NCI-H460 (cell line): ENCODE measurements at places on chromosomes 3 and 15. TPM values are rescaled to one million over a fixed set of nuclear protein-coding genes. Genes with fewer than 3 reads are reported as not detected.

GRCh38 chr3:113953677-113954076 lies 5.9 kb downstream of the ZDHHC23 start:
- no peak for DNase-seq

DNA sequence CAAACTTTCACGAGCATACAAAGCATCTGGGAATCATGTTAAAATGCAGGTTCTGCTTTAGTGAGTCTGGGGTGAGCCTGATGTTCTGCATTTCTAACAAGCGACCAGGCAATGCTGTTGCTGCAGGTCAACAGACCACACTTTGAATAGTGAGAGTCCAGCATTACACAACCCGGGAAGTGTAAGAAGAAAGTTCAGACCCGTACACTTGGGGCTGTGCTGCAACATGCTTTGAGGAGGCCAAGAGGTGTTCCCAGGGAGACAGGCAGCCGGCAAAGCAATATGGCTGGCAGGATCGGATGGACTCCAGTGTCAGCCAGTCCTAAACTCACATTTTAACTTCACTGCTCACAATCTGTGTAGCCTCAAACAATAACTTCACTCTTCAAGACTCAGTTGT lies 134.2 kb downstream of the LIPC start:
- DNase-seq = no peak

DNA sequence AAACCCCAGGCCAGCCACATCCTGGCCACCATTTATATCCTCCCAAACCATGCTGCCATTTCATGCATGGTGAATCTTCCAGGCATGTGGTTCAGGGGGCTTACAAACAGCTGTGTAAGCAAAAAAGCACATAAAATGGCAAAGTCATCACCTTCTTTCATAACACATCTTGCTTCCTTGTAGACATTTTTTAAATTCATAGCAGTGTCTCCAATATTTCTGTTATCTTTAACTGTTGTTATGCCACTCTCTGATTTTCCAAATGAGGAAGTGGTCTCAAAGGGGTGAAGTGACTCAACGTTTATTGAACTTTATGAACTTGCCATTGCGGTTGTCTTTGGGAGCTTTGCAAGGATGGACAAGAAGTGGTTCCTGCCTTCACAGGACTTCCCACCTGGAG lies 264.4 kb downstream of the MEX3B start:
- DNase-seq = no peak

The C2CD4A gene
- total RNA-seq = 0.63 and 0.72 TPM in 2 replicates
